ENCODE measurements at places on chromosomes 5 and 9.

DNA sequence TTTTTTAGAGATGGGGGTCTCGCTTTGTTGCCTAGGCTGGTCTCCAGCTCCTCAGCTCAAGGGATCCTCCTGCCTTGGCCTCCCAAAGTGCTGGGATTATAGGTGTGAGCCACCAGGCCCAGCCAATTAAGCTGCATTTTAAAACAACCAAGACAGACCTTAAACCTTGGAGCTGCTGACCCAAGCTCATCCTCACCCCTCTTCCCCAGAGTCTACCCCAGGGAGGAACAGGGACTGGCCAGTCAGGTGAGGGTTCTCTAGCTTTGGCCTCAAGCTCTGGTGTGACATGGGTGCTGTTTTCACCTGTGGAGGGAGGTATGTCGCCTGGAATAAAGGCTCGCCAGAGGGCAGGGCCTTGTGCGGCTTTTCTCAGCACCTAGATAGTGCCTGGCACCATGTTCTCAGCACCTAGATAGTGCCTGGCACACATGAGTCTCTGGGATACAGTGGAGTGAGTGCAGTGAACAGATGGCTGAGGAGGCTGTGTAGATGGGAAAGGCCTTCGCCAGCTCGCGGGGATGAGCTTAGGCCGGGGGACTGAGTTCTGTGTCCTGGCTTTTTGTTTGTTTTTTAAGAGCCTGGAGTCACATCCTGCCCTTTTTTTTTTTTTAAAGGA, 7.4 kb downstream of the CDK9 start:
- DNase-seq = no peak

DNA sequence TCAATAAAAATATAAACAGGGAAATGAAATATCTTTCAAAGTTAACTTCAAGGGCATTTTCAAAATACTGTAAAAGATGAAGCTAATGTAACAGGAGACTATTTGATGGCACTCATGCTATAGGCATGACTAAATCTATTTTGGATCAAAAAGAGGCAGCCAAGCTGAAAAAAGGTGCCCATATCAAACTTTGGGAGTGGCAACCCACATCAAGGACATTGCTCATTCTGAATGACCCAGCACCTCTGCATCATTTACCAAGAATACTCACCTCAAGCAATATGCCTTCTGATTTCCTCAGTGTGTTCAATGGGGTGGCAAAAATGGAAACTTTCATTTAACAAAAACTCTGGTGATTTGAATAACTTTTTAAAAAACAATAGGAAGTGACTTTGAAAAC, 853.3 kb downstream of the TLE1 start:
- DNase-seq = no peak

GRCh38 chr5:107501965-107502675, 168.6 kb downstream of the EFNA5 start:
- no peak for DNase-seq

DNA sequence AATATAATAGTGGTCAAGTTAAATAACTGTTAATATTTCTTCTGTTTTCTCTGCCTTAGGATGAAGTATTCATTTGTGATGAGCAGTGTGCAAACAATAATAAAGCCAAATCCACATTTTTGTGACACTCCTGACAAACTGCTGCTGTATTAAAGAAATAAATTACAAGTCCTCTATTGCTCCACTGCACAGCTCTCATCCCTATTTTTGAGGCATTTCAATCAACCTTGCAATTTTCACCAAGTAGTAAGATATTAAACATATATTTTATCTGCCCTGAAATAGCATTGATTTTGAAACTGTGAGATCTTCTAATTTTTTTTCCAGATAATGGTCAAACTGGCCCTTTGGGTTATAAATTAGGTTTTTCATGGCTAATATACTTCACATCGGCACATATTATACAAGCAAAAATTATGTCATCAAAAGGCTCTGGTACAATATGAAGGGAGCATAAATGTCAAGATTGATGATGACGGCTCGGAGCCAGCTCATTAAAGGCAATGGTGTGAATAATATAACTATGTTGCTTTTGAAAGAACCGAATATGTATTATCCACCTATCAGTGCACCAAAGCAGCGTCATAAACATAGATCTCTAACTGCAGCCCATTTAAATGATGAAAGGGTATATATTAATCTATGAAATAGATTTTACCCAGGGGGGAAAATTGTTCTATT, 764.9 kb downstream of the DNAH5 start:
- no peak for DNase-seq

GRCh38 chr5:94081088-94081487, 339.7 kb upstream of the POU5F2 start:
- DNase-seq = no peak

- no peak for DNase-seq
Observed at GRCh38 chr9:93501406-93501805, 48.0 kb upstream of the FAM120AOS start.

- DNase-seq = no peak
Observed at GRCh38 chr9:19875291-19875920, 86.6 kb upstream of the SLC24A2 start.

DNA sequence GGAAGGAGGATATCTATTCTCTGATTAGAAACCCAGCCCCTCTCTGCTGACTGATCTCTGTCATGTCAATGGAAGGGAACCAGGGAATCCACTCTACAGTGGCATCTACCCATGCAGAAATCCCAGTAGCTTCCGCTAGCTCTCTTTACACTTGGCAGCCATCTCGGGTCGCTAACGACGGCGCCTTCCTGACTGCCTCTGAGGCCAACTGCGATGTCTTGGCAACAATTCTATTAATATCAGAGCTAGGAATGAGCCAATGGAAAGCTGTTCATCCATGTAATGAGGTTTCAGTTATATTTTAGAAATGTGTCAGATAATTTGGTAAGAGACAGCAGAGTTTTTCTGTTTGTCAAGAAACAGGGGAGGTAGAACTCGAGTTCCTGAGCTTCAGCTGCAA, 67.6 kb upstream of the ATP10B start:
- DNase-seq = no peak

GRCh38 chr5:143182106-143182505, 221.4 kb downstream of the NR3C1 start:
- DNase-seq = no peak

- no peak for DNase-seq
Observed at GRCh38 chr9:34628656-34629490, at the start of gene ARID3C. TSS of gene ARID3C (minus strand) at chr9:34629066. CDS start at chr9:34628014, 1,052 bp downstream.

All from hematopoietic multipotent progenitor cell (in vitro differentiated cells).